Neural crest cell (in vitro differentiated cells): ENCODE measurements at places on chromosomes 12 and 14. TPM values are rescaled to one million over a fixed set of nuclear protein-coding genes. Genes with fewer than 3 reads are reported as not detected.

GRCh38 chr12:17976202-17976601 lies 113.8 kb downstream of the RERGL start:
- no peak for DNase-seq

DNA sequence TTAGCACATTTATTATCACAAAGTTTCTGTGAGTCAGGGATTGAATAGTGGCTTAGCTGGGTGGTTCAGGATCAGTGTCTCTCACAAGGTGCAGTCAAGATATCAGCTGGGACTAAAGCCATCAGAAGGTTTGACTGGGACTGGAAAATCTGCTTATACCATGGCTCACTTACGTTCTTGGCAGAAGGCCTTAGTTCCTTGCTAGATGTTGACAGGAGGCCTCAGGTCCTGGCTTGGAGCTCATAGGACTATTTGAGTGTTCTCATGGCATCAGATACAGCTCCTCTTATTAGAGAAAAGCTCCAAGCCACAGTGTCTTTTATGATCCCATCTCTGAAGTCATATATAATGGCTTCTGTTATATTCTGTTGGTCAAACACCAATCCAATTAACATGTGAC lies 127.3 kb downstream of the SLC6A15 start:
- DNase-seq = no peak

Gene NR1H4
- not detected in 2 replicates for total RNA-seq

Gene DHRS7
- 38.9 and 41.7 TPM in 2 replicates for total RNA-seq

Gene RAB2B
- total RNA-seq = 30.2 and 31.6 TPM in 2 replicates
